Stimulated activated CD4-positive, alpha-beta T cell treated with anti-CD3 and anti-CD28 coated beads, Interleukin-12 subunit alpha, Interleukin-12 subunit beta, amount 100 ng/mL, for 48 hours (primary cell): ENCODE measurements at places on chromosomes 4 and X.

GRCh38 chr4:39045827-39046221 is 13.6 kb upstream of the TMEM156 start:
- no peak for DNase-seq

GRCh38 chrX:20028588-20028987 is 37.7 kb upstream of the BCLAF3 start:
- no peak for DNase-seq

DNA sequence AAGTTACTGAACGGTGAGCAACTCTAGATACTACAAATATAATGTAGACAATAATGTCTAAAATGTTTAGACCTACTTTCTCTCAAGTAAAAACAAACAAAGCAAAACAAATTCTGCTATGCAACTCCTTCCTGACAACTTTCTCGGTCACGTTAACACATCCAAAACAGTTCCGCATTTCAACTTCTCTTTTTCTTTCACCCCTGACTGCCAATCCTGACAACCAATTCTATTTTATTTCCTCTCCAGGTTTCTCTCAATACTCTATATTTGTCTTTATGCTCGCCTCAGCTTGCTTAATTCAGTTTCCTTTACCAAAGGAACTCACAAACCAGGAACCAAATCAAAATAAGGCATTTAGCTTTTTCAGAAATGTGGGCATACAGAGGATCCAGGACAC is 513.0 kb downstream of the FSTL5 start:
- DNase-seq = no peak

DNA sequence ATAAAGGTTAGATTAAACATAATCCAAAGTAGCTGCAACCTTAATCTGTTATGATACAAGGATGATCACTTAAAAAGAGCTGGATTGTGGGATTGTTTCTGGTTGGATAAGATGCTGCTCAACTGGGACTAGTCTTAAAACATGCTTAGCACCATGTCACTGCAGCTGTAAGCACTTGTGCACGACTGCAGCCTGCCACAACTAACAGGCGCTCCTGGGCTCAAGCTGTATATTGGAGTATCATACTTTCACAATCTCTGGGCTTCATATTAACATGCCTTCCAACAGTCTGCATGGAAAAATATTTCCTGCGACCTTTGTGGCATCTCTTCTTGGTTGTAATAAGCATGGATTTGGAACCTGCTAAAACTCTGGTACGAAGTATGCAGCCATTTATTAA is 493.0 kb upstream of the PITX2 start:
- no peak for DNase-seq

GRCh38 chr4:111986095-111986494 is 159.2 kb upstream of the FAM241A start:
- no peak for DNase-seq

DNA sequence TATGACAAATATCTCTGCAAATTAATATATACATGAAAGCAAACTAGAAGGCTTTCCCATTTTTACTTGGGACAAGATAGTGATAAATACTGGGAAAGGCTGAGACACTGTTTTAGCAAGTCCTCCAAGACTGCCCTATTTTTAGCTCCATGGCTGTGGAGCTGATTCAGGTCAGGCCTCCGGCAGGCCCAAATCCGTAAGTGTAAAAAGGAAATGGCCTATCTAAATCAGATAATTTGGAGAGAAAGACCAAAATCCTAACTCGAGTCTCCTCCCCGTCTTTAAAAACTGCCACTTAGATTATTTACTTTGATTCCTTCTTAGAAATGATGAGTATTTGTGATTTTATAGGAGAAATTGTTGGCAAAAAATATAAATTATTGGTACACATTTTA is 2.9 kb downstream of the OTUD4 start:
- DNase-seq = no peak

DNA sequence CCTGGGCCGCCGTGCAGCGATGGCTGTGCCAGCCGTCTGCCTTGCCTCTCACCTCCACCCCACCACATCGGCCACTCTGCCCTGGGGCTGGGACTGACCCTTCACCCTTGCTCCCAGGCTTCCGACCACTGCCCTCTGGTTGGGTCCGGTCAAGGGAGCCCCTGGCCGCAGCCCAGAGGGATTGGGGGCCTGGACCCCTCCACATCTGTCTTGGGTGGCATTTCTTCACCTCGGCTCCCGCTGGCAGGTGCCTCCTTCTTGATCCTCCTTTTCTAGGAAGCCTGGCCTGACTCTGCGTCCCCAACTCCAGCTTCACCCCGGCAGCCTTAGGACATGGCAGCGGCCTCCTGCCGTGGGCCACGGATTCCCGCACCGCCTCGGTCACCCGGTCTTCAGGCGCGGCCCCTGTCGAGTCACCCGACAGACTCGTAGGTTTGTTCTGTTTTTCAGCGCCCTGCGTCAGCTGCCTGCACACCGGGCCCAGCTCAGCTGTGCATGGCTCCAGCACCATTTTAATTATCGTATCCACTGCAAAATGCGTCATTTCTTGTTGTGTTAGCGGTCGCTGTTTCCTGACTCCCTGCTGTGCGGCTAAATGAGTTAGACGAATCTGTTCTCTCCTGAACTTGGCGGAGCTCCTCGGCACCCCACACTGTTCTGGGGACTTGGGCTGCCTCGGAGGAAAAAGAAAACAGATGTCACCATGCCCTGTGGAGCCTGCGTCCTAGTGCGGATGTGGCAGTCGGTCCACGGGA is 124.0 kb downstream of the FAM53A start:
- DNase-seq = no peak

- no peak for DNase-seq
Observed at GRCh38 chr4:12975511-12975910, 508.6 kb downstream of the RAB28 start.

- no peak for DNase-seq
Observed at GRCh38 chr4:133440404-133440803, 291.3 kb downstream of the PCDH10 start.

DNA sequence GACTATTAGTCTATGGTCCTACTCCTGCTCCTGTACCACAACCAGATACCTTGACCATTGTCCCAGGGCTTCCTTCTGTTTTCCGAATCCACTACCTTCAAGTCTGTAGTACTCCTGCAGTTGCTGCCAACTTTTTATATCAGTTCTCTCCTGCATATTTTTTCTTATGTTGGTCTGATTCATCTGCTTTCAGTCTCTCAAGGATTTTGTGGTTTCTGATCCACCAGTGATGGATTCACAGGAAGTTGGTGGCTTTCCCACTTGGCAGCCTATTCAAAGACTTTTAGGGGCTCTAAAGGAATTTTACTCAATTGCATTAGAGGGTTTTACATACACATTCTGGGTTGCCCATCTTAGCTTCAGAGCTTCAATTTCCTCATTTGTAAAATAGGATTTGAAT is 23.6 kb downstream of the KIF4A start:
- no peak for DNase-seq

DNA sequence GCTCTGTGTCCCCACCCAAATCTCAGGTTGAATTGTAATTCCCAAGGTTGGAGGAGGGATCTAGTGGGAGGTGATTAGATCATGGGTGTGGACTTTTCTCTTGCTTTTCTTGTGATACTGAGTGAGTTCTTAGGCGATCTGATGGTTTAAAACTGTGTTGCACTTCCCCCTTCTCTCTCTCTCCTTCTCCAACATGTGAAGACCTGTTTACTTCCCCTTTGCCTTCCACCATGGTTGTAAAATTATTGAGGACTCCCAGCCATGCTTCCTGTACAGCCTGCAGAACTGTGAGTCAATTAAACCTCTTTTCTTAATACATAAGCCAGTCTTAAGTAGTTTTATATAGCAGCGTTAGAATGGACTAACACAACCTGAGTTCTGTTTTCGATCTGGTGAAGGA is 738.2 kb downstream of the ARAP2 start:
- DNase-seq = no peak
